ENCODE measurements at places on chromosomes 16 and 17. TPM values are rescaled to one million over a fixed set of nuclear protein-coding genes. Genes with fewer than 3 reads are reported as not detected.

DNA sequence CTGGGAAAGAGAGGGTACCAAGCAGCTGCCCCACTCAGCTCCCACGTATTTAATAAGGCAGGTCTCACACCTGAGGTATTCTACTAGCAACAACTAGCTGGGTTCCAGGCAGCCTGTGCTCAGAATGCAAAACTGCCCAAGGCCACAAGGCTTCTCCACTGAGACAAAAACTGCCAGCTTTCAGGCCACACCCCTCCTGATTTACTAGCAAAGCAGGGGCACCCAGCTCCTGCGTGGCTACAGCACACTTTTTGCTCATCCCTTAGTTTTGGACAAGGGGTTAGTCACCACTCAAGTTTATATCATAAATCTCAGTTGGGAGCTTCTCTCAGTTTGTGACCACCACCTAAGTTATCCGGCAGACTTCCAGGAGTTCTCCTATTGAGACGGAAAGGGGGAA, 494.6 kb downstream of the CDH11 start:
- peak; percentile 22 for DNase-seq

- DNase-seq = peak; percentile 60
Measured at GRCh38 chr16:31458073-31458843, 1.0 kb upstream of the ARMC5 start.

DNA sequence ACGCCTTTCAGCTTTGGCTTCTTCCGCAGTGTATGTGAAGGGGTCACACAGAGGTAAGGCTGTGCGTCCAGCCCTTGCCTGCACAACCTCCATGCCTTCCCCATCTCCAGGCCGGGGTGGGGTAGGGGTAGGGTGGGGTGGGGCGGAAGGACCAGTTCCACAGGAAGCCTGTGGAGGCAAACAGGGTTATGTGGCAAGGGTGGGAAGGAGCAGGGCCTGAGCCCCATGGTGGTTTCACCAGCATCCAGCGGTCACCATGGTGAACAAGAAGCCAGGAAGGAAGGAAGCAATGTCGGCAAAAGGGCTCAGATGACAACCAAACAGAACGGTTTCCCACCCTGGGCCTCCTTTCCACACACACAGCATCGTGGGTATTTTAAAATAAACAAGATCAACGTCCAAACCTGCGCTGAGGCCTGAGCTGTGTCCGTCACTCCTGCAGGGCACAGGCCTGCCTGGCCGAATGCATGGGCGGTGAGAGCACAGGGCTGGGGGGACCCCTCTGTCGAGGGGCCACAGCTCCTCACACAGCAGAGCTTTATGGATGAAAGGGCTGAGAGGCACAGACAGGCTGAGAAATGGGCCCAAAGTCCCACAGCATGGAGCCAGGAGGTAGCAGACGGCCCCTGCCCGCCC, 80.5 kb downstream of the ZNF778 start:
- DNase-seq = no peak

GRCh38 chr16:5756969-5757368, 659.4 kb upstream of the EEF2KMT start:
- no peak for DNase-seq

- no peak for DNase-seq
Measured at GRCh38 chr17:29616300-29617048, 6.2 kb downstream of the CORO6 start.

DNA sequence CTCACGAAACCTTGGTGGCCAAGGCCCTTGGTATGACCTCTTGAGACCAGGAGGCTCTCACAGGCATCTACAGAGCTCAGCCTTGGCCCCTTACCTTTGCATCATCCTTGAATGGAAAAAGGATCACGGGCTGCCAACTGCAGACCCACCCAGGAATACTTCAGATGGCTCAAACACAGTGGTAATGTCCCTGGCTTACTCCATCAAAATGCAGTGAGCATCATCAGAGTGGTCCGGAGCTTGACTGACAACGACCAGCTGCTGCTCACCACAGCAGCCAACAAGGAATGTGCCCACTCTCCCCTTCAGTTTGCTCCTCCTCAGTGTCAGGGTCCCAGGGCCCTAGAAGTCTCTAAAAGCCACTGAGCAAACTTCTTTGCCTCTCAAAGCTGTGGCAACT, 17.6 kb upstream of the MYH3 start:
- no peak for DNase-seq

DNA sequence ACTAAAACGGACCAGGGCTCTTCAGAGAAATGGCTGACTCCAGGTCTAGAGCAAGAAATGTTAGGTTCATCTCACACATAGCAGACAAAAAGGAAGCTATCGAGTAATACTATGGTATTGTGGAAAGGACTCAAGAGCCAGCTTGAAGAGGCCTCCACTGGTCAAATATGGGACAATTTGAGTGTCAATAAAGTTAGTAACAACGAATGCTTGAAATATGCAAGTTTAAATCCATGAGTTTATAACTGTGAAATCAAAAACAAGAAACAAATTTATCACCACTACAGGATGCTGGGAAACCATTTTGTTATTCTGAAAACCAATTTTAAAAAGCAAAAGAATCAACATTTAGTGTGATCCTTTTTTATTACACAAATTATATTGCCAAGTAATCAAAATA, 50.4 kb upstream of the ANKFY1 start:
- DNase-seq = no peak

DNA sequence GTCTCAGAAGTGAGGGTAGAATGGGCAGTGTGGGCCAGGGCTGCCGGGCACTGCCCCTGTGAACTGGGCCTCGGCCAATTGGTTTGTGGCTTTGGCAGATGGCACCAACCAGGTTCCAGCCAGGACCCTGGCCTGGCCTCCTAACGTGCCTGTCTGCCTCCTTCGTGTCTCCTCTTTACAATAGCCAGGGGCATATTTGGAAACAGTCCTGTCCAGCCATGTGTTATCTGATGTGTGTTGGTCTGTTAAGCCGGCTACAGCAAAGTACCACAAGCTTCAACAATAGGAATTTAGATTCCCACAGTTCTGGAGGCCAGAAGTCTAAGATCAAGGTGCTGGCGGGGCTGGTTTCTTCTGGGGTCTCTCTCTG, 14.6 kb downstream of the CRISPLD2 start:
- no peak for DNase-seq

- no peak for DNase-seq
Measured at GRCh38 chr17:15340966-15341365, 431 bp downstream of the TEKT3 start.

GRCh38 chr17:72455562-72455961, 334.7 kb downstream of the SOX9 start:
- DNase-seq = peak; percentile 43

Gene LGALS9
- 2.2 TPM for total RNA-seq

Gene ARL17A
- 4.3 TPM for total RNA-seq

Measured in Daoy (cell line).